ENCODE measurements at places on chromosomes 1 and 21.

DNA sequence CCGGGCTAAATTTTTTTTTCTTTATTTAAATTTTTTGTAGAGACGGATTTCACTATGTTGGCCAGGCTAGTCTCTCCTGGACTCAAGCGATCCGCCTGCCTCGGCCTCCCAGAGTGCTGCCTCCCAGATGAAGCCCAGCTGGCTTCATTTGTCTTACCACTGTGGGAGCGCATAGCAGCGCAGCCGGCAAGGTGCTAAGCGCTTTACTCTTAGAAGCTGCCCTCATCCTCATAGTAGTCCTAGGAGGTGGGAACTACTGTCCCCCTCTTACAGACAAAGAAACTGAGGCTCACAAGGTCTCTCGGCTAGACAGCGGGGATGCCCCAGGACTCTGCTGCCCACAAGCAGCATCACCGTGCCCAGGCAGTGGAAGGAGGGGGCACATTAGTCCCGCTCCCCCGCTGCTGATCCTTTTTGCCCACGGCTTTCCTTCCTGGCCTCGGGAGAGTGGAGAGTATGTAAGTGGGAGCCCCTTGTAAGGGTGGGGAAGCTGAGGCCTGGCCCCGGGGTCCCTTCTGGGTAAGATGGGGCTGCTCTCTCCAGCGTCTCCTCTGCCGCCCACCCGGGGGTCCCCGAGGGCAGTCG, 726 bp downstream of the TMEM54 start:
- no peak for DNase-seq

DNA sequence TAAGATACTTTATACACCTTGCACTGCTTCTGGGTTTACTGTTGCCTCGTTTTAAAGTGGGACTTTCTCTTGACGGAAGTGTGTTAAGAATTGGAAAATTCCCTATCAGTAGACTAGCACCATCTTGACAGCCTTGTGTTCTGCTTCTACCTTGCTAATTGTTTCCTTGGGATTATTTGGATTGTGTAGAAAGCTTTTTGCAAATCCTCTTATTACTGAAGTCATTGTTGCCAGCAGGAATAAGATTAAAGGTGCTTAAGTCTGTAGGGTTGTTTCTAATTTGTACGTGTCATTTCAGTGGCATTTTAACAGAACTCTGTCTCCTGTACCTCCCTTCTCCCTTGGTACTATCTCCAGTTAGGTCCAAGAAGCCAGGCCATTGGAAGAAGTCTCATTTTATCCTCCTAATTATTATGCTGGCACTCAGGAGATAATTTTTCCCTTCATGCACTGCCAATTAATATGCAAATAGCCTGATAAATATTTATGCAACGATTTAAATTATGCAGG, 107.7 kb downstream of the POU2F1 start:
- peak; percentile 19 for DNase-seq

GRCh38 chr1:189859385-189859977, 618.2 kb downstream of the BRINP3 start:
- DNase-seq: peak; percentile 67

DNA sequence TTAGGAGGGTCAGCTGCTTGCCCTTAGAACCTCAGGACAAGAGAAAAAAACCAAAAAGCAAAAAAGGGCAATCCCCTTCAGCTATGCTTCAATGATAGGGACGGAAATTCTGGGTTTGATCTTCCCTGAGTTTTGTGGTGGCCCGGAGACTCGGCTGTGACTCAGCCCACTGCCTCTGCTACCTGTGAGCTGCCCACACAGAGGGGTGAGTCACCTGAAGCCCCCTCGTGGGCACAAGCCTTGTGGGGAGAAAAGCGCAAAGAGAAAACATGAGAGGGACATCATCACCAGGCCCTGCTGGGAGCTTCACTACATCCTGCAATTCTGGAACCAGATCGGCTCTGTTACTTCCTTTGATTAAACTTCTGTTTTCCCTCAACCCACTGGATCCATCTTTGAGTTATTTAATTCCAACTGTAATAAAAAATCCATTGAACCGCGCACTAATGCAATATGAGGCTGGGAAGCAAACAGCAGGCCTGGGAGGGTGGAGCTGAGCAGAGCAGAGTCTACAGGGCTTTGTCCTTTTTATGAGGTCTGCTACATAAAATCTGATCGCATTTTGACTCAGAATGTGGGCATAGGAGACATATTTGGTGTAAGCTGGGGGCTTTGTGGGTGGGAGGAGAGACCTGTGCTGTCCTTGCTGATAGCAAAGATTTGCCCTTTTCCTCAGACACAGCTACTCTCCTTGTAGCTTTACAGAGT, 58.7 kb upstream of the STUM start:
- DNase-seq: no peak

GRCh38 chr1:224211206-224211962, 28.3 kb downstream of the DEGS1 start:
- DNase-seq: peak; percentile 21

DNA sequence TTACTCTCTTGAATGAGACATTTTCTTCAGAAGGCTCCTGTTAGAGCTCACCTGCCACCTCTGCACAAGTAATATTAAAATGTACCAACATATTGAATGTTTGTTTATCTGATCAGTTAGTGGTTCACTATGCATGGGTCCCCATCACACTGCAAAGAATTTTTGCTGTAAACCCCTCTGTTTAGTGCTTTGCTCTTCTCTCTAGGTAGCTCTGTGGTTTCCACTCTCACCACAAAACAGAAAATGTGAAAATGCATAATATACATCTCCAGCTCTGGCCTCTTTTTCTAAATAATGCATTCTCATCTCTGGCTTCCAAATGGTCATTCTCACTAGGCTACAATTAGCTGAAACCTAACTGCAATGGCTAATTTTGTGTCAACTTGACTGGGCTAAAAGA, 176.7 kb downstream of the TRIM33 start:
- DNase-seq: no peak

- no peak for DNase-seq
Measured at GRCh38 chr1:8194481-8195227, 123.3 kb upstream of the SLC45A1 start.

DNA sequence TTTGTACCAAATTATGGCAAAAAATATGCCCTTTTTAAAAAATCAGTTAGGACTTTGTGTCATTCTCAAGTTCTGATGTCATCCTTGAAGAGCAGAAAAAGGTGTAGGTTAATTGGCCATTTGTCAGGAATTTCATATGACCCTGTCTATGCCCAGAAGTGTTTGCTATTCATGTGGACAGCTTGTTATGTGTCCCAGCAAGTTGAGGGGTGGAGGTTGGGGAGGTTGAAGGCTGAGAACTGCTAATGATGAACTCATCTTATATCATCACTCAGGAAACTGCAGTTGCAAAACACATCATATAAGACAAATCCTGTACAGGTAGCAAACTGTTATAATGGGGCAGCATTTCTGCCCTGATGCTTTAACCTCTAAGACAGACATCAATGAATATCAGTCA, 106.5 kb downstream of the PHTF1 start:
- DNase-seq: no peak

- DNase-seq: peak; percentile 65
Measured at GRCh38 chr1:37930246-37931101, 16.4 kb downstream of the INPP5B start.

DNA sequence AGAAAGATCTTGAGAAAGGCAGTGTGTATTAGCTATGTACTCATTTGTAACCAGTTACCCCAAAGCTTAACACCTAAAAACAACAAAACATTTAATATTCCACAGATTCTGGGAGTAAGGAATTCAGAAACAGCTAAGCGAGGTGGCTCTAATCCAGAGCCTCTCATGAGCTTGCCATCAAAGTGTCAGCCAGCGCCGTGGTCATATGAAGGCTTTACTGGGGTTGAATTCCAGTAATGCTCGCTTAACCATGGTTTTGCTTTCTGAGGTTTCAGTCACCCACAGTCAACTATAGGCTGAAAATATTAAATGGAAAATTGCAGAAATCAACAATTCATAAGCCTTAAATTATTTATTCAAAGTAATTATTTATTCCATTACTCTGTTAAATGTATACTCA, 101.8 kb downstream of the CLIC6 start:
- no peak for DNase-seq

GRCh38 chr1:58883037-58883887, 99.4 kb upstream of the JUN start:
- DNase-seq: no peak

- no peak for DNase-seq
Measured at GRCh38 chr1:109781806-109782205, 18.1 kb upstream of the EPS8L3 start.

- DNase-seq: no peak
Measured at GRCh38 chr1:47937586-47938254, 59.5 kb downstream of the TRABD2B start.

- peak; percentile 69 for DNase-seq
Measured at GRCh38 chr1:20964540-20965484, 177.7 kb upstream of the HP1BP3 start.

- no peak for DNase-seq
Measured at GRCh38 chr1:27633640-27634176, 1.3 kb downstream of the FGR start.

DNA sequence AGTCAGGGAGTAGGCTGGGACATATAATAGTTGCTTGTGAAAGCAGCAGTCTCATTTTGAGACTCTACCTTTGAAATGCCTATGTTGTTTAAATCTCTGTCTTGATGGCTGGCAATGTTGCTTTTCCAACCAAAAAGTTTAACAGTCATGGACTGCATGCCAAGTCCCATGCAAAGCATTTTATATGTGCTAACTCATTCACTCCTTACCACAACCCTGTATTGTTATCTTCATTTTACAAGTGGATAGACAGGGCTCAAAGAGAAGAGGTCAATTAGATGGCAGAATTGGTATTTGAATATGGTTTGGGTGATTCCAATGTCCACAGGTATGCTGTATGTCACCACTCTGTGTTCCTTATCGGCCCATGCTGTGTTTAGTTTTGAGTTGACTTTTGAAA, 331.4 kb upstream of the USP24 start:
- no peak for DNase-seq

GRCh38 chr21:39022863-39023693, 160.2 kb downstream of the PSMG1 start:
- DNase-seq: no peak

- no peak for DNase-seq
Measured at GRCh38 chr1:85615586-85616363, 35.2 kb downstream of the CCN1 start.

DNA sequence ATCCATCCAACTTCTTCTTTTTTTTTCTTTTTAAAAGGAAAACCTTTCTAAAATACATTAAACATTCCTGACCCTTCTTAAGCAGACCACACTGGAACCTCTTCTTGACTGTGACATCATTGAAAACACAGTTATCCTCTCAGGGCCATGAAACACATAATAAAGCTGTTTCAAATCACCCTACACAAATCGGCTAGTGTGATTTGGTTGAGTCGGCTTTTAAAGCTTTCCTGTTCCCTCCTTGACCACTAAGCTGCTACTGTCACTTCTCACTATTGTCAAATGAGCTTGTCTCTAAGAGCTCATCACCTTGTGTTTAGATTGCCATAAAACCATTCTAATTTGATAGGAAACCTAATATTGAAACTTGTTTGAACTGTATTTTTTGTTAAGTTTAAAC, 5.9 kb downstream of the USP24 start:
- DNase-seq: peak; percentile 59

DNA sequence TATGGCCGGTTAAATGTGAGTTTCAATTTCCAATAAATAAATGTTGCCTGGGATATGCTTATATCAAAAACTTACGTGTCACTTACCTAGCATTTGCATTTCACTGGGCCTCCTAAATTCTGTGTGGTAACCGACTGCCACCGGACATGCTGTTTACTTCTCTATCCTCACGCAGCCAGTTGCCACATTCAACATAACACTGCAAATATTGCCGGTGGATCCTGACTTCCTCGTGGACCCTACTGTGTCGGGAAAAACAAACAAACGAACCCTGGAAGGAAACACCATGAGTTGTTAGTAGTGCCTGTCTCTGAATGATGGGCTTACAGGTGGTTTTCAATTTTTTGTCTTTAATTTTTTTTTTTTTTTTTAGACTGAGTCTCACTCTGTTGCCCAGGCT, 54.1 kb downstream of the RIPK4 start:
- DNase-seq: no peak

DNA sequence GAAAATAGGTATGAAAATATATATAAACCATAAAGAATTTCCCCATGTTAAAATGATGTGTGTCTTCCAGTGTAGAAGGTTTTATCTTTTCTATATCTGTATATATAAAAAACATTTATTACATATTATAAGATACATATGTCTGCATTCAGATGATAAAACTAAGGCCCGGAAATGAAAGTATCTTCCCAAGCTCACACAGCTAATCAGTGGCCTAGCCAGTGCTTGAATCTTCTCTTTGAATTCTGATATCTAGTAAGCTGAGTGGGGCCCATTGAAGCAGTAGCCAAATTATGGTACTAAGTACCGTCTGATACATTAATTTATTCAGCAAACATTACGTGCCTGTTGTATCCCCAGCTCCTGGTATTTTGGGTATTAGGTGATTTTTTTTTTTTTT, 28.6 kb downstream of the UCK2 start:
- DNase-seq: no peak

GRCh38 chr1:178371933-178372388, 124.8 kb downstream of the CLEC20A start:
- no peak for DNase-seq

DNA sequence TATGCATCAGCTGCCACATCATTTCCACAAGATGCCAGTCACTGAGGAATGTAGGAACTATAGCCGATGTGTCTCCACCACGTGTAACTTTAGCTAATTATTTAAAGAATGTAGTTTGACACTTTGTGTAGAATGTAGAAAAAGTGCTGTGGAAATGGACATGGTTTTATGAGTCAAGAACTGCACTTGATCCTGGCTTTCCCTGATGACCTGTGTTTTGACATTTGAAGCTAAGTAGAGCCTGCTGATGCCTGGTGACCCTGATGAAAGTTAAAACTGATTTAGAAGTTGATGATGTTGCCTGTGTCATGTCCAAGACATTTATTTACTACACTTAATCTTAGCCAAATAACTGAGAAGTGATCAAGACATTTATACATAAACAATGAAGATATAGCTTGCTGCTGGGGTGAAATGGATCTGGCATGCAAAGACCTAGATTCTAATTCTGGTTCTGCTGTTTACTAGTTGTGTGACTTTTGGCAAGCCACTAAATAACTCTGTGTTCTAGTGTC, 4.4 kb upstream of the OSBPL9 start:
- DNase-seq: no peak

GRCh38 chr21:29430030-29430429, 131.3 kb downstream of the BACH1 start:
- DNase-seq: no peak

GRCh38 chr1:224498574-224499170, 64.1 kb upstream of the WDR26 start:
- peak; percentile 50 for DNase-seq

- peak; percentile 39 for DNase-seq
Measured at GRCh38 chr21:36135391-36136102, 668 bp downstream of the CBR3 start.

- no peak for DNase-seq
Measured at GRCh38 chr1:18773753-18774152, 85.7 kb downstream of the TAS1R2 start.

- peak; percentile 74 for DNase-seq
Measured at GRCh38 chr1:66371233-66372005, 162.5 kb upstream of the SGIP1 start.

- DNase-seq: peak; percentile 62
Measured at GRCh38 chr1:183652547-183653461, at the start of gene APOBEC4. Gene APOBEC4, minus strand, starts transcription at chr1:183653316. Its CDS starts 4,535 bp downstream, at chr1:183648781.

All from GM12865 (cell line).